ENCODE measurements at places on chromosomes 3 and 15.

DNA sequence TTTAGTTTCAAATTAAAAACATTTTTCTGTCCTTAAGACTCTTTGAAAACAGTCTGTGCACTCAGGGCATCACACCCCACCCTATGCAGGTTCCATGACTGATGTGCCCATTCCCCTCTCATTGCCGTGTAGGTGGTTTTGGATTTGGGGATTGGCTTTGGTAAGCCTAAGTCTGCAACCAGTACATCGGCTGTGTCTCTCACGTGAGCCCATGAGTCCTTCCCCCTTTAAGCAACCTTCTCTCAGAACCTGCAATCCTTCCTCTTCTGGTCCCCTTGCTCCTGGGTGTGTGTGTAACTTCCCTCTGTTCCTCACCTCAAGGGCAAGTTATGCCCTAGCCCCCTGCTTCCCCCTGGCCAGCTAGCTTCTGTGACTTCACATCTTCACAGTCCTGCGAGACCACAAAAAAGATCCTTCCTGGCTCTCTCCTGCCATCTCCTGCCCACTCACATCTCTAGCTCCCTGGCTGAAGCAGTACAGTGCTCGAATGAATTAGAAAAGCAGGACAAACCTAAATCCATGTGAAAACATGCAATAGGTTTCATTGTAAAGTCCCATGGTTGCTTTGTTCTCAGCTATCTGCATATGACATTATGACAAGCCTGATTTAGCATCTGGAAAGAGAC lies 126.7 kb downstream of the UACA start:
- no peak for DNase-seq

GRCh38 chr3:178676942-178677790 lies 140.9 kb downstream of the KCNMB2 start:
- no peak for DNase-seq

GRCh38 chr15:76931397-76932134 lies at the start of gene RCN2:
Gene RCN2, plus strand, starts transcription at chr15:76931749. Its CDS starts 93 bp downstream, at chr15:76931842.
- peak; percentile 96 for DNase-seq

GRCh38 chr3:64408770-64409169 lies 183.5 kb upstream of the PRICKLE2 start:
- no peak for DNase-seq

DNA sequence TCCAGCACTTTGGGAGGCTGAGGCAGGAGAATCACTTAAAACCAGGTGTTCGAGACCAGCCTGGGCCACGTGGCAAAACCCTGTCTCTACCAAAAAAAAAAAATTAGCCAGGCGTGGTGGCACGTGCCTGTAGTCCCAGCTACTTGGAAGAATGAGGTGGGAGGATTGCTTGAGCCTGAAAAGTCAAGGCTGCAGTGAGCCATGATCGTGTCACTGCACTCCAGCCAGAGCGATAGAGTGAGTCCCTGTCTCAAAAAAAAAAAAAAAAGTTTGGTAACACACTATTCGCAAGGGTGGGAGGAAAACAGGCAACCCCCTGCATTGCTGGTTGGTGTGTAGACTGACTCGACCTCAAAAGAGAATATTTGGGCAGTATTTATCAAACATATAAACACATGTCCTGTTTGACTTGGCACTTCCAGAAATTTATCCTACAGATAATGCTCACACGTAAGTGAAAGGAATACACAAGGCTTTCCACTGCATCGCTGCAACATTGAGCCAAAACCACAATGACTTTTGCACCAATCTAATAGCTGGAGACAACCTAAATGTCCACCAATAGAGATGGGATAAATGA lies 3.1 kb upstream of the ANPEP start:
- DNase-seq = no peak

GRCh38 chr3:128323206-128324081 lies 143.2 kb downstream of the DNAJB8 start:
- DNase-seq = no peak

DNA sequence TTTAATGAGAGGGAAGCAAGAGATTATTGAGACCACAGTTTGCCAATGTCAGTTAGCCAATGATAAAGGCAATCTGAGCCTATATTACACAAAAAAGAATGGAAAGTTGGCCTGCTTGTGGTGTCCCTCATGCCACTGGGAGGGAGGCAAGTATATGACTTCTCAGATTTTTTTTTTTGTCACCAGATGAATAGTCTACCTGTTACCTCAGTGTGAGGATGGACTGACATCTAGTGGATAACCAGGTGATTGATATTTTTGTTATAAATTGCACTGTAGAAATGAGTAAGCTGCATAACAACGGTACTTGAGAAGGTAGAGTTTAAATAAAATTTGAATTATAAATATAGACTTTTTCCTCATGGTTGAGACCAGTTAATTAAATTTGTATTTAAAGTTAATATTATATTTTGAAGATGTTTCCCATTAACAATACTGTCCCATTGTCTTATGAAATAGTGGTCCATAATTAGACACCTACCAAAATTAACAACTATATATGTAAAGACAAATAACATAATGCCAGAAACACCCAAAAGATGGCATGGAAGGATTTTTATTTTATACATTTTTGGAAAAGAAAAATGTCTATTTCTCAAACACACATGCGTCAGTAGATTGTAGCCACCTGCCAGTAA lies 237.8 kb upstream of the GADL1 start:
- DNase-seq = peak; percentile 1

DNA sequence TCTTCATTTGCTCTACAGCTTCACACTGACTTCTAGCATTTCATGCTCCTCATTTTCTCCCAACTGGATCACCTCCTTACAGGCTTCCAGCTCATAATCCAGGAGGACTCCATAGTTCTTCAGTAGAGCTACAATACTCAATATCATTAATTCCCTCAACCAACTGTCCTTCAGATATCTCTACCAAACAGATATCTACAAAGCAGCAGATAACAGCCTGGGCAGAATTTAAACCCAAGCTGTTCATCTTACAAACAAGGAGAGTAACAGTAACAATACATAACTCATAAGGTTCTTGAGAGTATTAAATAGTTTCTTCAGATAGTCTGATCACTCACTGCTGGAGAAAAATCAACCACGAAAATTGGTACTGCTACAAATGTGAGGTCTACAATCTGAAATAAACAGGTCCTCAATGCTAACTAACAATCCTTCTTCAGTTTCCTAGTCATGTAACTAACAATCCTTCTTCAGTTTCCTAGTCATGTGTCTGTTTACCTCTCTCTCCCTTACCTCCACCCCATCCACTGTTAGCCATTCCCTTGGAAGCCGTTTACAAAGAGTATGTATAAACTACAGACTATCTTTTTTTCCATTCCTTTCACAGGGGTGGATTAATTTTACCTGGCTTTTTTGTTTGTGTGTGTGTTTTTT lies 5.0 kb downstream of the PEAK1 start:
- DNase-seq = no peak

DNA sequence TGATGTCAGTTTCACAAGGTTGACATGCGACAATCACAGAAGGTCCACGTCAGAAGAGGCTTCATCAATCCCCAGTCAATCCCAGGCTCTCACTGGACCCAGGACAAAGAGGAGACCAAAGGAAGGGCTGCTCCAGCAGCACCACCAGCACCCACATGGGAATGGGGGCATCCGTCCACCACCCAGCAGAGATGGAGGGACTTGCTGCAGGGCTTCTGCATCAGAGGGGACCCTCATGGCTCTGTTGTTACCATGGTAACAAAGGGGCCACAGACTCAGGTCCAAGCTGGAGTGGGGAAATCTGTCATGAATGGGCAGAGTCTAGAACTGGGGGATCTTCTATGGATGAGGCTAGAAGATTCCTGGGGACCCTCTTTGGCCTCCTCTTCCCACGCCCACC lies 13.1 kb downstream of the PLA2G4F start:
- DNase-seq = no peak

- DNase-seq = peak; percentile 2
These were observed 99.0 kb downstream of the TMCC1 start for GRCh38 chr3:129794311-129795185.

GRCh38 chr3:137946356-137946973 lies 63.5 kb upstream of the CLDN18 start:
- peak; percentile 52 for DNase-seq

DNA sequence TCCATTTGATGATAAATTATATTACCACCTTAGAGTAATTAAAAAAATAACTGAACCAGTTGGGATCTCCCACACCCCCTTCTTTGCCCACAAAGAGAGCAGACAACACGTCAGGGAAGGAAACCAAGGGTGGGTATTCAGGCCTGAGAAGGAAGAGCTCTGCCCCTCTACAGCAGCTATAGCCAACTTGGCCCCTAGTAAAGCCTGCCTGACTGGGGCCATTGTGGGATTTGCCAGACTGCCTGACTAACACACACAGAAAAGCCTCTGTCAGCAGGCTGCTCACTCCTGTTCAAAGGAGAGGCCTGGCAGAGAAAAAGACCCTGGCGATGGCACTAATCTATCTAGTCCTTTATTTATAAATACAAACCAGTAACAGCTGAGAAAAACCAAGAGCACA lies 41.4 kb downstream of the ATP8B4 start:
- DNase-seq = no peak

- DNase-seq = no peak
These were observed 70.7 kb downstream of the FAM43A start for GRCh38 chr3:194756460-194756779.

- no peak for DNase-seq
These were observed 20.3 kb downstream of the ACAA1 start for GRCh38 chr3:38116471-38117162.

- no peak for DNase-seq
These were observed 30.7 kb downstream of the NUP210 start for GRCh38 chr3:13389378-13389777.

- peak; percentile 78 for DNase-seq
These were observed 53.1 kb downstream of the CACNA2D2 start for GRCh38 chr3:50450209-50450921.

- no peak for DNase-seq
These were observed 23.5 kb upstream of the ATP2C1 start for GRCh38 chr3:130870423-130870822.

- DNase-seq = no peak
These were observed 957.1 kb downstream of the FHIT start for GRCh38 chr3:60294181-60294580.

DNA sequence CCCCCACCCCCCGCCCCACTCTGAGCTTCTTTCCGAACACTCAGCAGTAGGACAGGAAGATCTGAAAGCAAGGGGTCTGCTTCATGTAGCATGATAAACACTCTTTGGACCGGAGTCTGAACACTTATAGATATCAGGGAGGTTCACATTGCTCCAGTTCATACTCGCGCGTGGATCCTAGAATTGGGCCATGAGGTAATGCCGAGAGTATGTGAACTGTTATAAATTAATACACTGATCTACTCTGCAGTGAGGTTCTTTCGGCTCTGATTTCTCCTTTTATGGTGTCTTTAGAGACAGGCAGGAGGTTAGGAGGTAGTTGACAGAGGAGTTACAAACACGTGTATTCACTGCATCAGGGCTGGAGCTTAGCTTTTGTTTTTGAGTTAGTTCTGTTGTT lies 223.0 kb downstream of the THSD4 start:
- no peak for DNase-seq

DNA sequence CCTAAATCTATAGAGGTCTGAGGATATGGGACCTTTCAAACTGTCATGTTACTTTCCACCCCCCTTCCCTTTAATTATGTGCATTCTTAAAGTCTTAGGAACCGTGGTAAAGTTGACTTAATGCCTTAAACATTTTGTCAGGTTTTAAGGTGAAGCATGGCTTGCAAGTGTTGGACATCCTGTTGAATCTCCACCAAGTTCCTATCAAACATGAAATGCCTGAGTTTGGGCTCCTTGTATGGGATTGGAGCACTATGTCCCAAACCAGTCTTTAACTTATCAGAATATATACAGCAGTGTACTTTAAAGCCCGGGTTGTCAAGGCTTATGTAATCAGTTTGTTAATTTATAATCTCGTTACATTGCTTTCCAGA lies 1.1 kb downstream of the SNRK start:
- DNase-seq = no peak

DNA sequence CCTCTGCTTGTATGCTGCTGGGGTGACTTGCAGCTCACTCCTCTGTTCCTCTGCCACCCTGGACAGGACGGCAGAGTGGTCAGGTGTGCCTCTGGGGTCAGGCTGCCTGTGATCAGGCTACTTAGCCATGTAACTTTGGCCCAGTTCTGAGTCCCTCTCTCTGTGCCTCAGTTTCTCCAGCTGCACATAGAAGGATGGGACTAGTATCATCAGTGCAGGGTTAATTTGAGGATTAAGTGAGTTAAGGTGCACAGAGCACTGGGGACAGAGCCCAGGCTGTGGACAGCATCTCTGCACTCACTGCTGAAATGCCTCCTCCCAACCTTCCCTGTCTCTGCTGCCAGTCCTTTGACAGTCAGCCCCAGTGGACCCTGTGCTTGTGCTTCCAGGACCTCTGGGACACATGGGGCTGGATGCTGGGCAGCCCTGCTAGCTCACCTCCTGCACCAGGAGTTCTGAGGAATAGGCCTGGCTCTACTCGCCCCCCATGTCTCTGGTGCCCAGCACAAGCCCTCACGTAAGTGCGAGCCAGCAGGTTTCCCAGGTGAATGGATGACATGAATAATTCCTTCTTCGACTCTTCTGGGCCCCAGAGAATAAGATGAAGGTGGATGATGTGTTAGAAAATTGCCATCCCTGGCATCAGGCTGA lies 19.3 kb upstream of the PRR23E start:
- DNase-seq = no peak

DNA sequence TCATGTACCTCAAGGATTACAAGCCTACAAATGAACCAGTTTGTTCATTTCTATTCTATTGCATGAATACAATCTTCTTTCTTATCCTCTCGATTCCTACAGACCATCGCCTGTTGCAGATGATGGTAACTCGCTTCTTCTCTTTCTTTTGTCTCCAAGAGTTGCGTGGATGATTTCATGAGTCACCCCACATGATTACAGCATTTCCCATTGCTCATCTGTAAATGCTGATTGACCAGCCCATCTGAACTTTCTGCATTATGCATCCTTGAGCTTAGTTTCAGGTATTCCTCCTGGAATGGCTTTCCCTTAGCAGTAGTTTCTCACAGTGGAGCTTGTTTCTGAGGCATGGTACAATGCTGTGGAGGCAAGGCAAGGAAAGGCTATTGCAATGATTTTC lies 109.6 kb upstream of the TOPAZ1 start:
- no peak for DNase-seq

DNA sequence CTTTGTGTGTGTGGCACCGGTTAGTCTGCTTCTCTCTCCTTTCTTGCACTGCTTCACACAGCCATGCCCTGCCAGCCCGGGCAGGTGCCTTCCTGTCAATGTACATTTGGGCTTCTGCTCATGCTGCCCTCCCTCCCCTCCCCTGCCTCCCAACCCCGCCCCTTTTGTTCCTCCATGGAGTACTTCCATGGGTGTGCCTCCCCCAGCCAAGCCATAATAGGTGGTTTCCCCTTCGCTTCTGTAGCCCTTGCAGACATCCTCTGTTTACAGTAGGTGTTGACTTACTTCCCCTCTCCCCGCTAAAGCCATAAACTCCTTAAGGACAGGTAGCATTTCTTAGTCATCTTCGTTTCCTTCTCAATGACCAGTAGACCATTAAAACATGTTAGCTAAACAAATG lies 31.8 kb upstream of the CRTC3 start:
- no peak for DNase-seq

All from activated T-cell treated with anti-CD3 and anti-CD28 coated beads, Interleukin-2, amount 50 U/mL, for 72 hours (primary cell).